ENCODE measurements at places on chromosomes 6 and 20. TPM values are rescaled to one million over a fixed set of nuclear protein-coding genes. Genes with fewer than 3 reads are reported as not detected.

The ENPP3 gene
- 0.40 TPM for total RNA-seq

The DNAH8 gene
- total RNA-seq = not detected

The PDRG1 gene
- total RNA-seq = 109 TPM

The TMEM74B gene
- 1.9 TPM for total RNA-seq

The AIF1 gene
- 20.9 TPM for total RNA-seq
